IMR-90 (cell line): ENCODE measurements at places on chromosomes 12 and 14. TPM values are rescaled to one million over a fixed set of nuclear protein-coding genes. Genes with fewer than 3 reads are reported as not detected.

Gene TMCC3
- total RNA-seq, result 0.28 and 0.36 TPM in 2 replicates

Gene FGFR1OP2
- total RNA-seq, result 31.0 and 56.4 TPM in 2 replicates

Gene SERPINA6
- not detected in 2 replicates for total RNA-seq

Gene SNRPF
- total RNA-seq, result 5.0 and 16.1 TPM in 2 replicates

Gene GPR132
- total RNA-seq, result under 0.01 TPM in 2 replicates

Gene SYT1
- 3.0 and 4.2 TPM in 2 replicates for total RNA-seq

Gene ABHD4
- total RNA-seq, result 5.0 and 5.3 TPM in 2 replicates

- H3K4me3 ChIP-seq, result no peak overlapping the region
- peaks cover 21% of the 10 kb centered on the region for H3K4me1 ChIP-seq
- H3K36me3 ChIP-seq, result no peaks in the 10 kb centered on the region
- H3K27me3 ChIP-seq, result no peaks in the 10 kb centered on the region
- peak overlapping the region; percentile 96 for H3K27ac ChIP-seq
- no peak for DNase-seq
These were observed 79.4 kb upstream of the HIF1A start for GRCh38 chr14:61615743-61616523.

DNA sequence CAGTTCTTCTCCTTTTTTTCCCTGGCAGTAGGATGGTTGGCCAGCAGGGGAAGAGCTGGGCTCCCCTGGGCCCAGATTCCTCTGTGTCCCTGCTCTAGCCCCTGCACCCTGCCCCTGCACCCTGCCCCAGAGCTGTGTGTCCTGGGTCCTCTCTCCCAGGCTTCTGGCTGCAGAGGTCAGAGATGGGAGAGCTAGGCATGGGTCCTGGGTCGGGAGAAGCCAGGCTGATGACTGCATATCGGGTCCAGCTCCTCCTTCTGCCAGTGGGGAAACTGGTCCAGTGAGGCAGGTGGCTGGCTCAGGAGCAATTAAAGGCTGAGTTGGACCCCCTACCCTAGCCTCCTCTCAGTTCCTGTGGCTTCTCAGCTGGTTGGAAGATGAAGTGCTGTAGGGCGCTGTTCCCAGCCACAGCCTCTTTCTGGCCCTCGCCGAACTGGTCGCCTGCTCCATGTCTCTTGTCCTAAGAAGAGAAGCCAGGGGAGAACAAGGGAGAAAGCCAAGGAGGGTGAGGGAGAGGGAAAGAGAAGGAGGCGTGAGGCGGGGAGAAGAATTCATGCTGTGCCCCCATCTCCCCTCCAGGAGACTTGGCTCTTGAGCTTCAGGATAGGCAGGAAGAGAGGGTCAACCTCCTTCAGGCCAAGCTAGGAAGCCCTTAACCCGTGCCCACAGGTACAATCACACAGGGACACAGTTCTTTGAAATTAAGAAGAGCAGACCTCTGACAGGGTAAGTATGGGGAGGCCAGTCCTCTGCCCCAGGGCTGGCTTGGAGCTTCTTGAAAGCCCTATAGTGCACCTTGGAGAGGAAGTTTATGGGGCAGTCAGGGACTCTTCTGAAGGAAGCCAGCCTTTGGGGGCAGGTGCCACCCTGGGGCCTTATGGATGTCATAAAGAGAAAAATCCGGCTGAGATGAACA, 9.5 kb downstream of the VASH1 start:
- no peaks in the 10 kb centered on the region for H3K27me3 ChIP-seq
- no peak for DNase-seq
- H3K4me1 ChIP-seq, result peaks cover 14% of the 10 kb centered on the region
- H3K36me3 ChIP-seq, result peaks cover 4% of the 10 kb centered on the region; the same call in 1 of the 2 replicates

GRCh38 chr12:111412007-111412829, 6.5 kb downstream of the SH2B3 start:
- H3K27ac ChIP-seq, result peak overlapping the region; percentile 31
- H3K4me3 ChIP-seq, result no peak overlapping the region
- no peak for DNase-seq

GRCh38 chr14:94867946-94868771, 98.2 kb upstream of the GSC start:
- no peak for DNase-seq
- no peak overlapping the region for H3K27ac ChIP-seq
- no peaks in the 10 kb centered on the region for H3K4me1 ChIP-seq
- no peak overlapping the region for H3K4me3 ChIP-seq

GRCh38 chr12:26434299-26435068, 239.1 kb downstream of the SSPN start:
- peak; percentile 68 for DNase-seq
- H3K27ac ChIP-seq, result no peak overlapping the region
- no peak overlapping the region for H3K4me3 ChIP-seq

DNA sequence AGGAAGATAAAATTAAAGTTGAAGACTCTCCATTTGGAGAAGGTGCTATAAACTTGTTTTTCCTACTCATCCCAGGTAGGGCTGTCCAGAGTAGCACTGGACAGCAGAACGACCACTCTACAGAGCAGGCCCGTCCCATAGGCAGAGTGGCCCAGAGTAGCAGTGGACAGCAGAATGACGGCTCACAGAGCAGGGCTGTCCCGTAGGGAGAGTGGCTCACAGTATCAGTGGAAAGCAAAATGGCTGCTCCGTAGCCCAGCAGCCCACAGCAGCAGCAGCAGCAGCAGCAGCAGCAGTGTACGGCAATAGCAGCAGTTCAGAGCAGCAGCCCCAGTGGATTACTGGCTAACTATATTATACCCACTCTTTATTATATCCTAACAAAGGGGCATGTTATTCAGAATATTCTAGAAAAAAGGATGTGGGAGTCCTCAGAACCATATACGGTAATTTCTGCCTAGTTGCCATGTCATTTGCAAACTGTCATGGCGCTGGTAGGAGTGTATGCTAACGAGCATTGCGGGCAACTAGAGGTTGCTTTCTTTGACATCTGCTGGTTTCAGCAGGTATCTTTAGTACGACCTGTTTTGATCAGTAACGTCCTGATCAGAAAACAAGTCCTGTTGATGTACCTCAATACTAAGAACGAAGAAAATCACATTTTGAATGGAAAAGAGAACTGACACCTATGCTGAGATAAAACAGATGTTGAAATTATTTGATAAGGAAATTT, 567.3 kb downstream of the SLC16A7 start:
- no peak overlapping the region for H3K27ac ChIP-seq
- no peaks in the 10 kb centered on the region for H3K36me3 ChIP-seq
- no peak for DNase-seq
- H3K4me1 ChIP-seq, result no peaks in the 10 kb centered on the region
- H3K4me3 ChIP-seq, result no peak overlapping the region

DNA sequence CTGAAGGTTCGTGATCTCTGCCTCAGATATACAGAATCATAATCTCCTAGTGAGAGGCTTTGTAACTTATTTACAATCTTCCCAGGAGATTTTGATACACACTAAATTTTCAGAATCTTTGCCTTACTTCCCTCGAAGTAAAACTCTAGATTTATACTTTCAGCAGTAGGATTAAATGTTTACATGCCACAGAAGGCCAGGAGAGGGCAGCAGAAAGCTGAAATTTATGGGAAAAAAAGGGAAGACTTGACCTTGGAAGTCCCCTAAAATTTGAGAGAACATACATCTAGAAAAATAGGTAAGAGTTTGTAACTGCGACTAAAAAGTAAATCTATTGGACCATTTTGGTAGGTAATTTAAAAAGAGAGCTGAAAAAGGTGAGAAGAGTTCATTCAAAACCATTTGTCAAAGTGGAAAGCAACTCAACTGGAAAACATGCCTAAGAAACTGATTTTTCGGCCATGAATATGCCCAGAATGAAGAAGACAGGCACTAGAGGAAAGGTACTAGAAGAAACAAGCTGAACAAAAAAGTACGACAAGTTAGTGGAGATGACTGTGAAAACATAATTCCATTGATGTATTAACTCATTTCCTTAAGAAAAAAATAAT, 242.0 kb upstream of the MDGA2 start:
- H3K4me3 ChIP-seq, result no peak overlapping the region
- H3K36me3 ChIP-seq, result no peaks in the 10 kb centered on the region
- H3K27ac ChIP-seq, result no peak overlapping the region

DNA sequence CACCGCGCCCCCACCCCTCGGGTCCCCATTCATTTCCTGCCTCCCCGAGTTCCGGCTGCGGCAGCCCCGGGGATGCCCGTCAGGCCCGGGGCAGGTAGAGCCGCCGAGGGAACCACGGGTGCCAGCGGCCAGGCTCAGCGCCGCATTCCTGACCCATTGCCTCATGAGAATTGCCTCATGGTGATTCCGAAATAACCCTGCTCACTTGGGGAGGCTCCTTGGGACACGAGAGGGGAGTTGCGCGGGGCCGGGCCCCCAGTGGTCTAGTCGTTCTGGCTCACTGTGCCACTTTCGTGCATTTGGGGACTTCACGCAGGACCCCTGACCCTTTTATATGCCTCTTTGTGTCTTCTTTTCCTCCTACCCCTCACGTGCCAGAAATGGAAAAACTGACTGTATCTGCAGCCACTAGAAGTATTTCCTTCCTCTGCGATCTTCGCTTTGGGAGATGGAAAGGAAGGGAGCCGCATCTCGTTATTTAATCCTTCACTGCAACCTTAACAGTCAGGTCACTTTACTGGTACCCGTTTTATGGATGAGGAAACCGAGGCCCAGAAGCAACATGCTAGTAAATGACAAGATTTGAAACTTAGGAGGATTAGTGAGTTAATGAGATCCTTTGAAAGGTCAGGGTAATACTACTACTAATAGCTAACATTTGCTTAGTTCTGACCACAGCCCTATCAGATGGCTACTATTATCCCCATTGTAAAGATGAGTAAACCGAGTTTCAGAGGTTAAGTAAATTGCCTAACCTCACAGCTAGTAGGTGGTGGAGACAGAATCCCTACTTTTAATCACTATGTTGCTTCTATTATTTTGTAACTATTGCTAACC, 768 bp downstream of the PTPN11 start:
- H3K4me3 ChIP-seq, result peak overlapping the region; percentile 87
- no peaks in the 10 kb centered on the region for H3K27me3 ChIP-seq
- H3K36me3 ChIP-seq, result no peaks in the 10 kb centered on the region

DNA sequence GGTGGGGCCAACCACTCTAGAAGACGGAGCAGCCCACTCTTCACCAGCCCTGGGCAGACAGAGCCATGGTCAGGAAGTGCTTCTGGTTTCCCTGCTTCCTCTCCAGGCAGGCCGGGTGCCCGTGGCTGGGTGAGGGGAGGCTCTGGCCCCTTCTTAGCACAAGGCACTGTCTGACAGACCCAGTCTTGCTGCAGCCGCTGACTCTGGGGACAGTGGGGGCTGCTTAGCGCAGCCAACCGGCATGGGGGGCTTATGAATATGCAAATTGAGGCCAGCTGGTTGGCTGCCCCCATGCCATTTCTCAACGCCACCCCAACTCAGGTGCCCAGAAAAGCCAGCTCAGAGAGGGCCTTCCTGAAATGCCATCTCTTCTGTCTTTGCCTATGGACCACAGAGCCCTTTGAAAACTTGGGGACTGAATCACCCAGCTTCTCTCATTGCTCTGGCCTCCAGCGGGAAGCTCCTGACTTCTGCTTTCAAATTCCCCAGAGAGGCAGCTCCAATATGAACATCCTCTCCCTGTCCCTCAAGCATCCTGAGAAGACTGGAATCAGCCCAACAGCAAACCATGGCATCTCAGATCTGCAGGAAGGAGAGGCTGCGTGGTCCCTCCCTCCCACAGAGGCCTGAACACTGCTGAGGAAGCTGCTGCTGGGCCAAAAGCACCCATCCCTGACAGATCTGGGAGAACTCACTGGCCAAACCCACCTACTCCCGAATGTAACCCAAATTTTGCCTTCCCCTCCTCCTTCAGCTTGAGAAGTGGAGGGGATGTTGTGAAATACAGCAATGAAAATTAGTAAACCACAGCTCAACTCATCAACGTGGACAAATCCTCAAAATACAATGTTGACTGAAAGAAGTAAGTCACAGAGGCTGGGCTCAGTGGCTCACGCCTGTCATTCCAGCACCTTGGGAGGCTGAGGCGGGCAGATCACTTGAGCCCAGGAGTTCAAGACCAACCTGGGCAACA, at the start of gene PROX2:
Gene PROX2, minus strand, starts transcription at position 205 of the 973 bp plus-strand sequence. CDS start 12,311 bp downstream, outside the sequence.
- H3K27me3 ChIP-seq, result peaks cover 2% of the 10 kb centered on the region; the same call in 1 of the 2 replicates
- H3K27ac ChIP-seq, result no peak within 1 kb of the TSS
- H3K36me3 ChIP-seq, result no peaks in the 10 kb centered on the region
- no peak for DNase-seq
- H3K4me3 ChIP-seq, result no peak within 1 kb of the TSS

DNA sequence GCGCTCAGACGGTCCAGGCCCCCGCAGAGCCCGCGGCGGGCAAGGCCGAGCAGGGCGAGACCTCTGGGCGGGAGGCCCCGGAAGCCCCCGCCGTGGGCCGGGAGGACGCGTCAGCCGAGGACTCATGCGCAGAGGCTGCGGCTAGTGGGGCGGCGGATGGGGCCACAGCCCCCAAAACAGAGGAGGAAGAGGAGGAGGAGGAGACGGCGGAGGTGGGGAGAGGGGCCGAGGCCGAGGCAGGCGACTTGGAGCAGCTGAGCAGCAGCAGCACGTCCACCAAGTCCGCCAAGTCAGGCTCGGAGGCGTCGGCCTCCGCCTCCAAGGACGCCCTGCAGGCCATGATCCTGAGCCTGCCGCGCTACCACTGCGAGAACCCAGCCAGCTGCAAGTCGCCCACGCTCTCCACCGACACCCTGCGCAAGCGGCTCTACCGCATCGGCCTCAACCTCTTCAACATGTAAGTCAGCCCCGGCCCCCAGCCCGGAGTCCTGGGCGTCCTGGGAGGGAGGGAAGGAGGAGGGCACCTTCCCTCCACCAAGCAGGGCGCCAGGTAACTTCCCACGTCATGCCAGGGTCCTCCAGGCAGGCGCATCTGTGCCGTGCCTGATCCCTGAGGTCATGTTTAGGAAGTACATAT, 72.4 kb downstream of the IQSEC3 start:
- H3K4me3 ChIP-seq, result no peak overlapping the region
- peak overlapping the region; percentile 25; the same call in 1 of the 2 replicates for H3K27ac ChIP-seq
- H3K27me3 ChIP-seq, result peaks cover 57% of the 10 kb centered on the region
- H3K36me3 ChIP-seq, result no peaks in the 10 kb centered on the region

DNA sequence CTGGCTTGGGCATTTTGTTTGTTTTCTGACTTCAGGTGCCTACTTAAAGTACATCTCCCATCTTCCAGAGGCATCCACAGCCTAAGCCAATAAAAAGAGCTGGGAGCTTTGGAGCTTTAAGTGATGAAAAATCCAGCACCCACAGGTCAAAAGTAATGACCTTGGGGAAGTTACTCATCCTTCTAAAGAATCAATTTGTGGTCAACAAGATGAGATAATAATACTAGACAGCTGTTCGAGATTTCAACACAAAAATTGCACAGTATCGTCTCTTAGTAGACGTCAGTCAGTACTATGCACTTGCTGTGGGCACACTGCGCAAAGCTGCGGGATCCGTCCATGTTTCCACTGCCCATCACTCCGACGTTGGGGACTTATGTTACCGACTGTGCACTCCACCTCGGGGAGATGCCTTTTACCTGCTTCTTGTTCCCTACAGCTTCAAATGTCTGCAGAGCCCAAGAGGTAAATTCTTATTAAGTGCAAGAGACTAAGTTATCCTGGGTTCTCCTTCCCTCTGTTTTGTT, 1.3 kb downstream of the ST8SIA1 start:
- H3K4me3 ChIP-seq, result no peak overlapping the region
- peaks cover 2% of the 10 kb centered on the region; the same call in 1 of the 2 replicates for H3K4me1 ChIP-seq
- DNase-seq, result peak; percentile 65

DNA sequence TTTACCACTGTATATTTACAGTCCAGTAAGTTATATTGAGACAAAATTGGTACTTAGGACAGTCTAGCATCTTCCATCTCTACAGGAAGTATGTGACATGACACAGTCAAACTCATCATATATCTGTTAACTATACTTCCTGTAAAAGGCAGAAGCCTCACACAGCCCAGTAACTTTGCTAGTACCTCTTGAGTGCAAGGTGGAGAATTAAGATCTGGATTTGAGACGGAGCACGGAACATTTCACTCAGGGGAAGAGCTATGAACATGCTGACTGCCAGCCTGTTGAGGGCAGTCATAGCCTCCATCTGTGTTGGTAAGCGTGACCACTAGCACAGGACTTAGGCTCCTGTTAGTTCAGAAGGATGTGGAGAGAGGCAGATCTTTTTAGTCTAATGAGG, 333.7 kb upstream of the OR4E1 start:
- no peaks in the 10 kb centered on the region for H3K27me3 ChIP-seq
- no peak overlapping the region for H3K27ac ChIP-seq
- H3K36me3 ChIP-seq, result no peaks in the 10 kb centered on the region
- DNase-seq, result no peak
- no peak overlapping the region for H3K4me3 ChIP-seq
- H3K4me1 ChIP-seq, result no peaks in the 10 kb centered on the region
